Spinal cord (tissue), 10 donors: ENCODE measurements at places on chromosomes 7 and 10. TPM values are rescaled to one million over a fixed set of nuclear protein-coding genes. Genes with fewer than 3 reads are reported as not detected.

DNA sequence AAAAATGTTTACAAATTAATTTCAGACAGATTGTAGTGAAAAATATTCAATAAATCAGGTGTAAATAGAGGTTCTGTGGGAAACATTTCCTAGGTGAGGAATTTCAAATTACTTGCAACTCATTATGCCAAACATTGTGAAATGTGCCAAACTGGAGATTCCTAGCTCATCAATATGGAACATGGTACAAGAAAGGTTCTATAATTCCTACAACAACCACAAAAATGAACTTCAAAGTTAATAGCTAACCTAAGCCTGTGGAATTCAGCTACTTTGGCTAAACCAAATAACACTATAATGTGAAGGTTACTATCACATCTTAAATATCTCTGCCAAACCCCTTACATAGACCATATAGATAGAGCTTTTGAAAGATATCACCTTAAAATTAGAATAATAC is 223.3 kb upstream of the HGF start:
- H3K36me3 ChIP-seq, result no peaks in the 10 kb centered on the region
- DNase-seq, result no peak
- H3K4me1 ChIP-seq, result no peaks in the 10 kb centered on the region
- H3K27me3 ChIP-seq, result no peaks in the 10 kb centered on the region

DNA sequence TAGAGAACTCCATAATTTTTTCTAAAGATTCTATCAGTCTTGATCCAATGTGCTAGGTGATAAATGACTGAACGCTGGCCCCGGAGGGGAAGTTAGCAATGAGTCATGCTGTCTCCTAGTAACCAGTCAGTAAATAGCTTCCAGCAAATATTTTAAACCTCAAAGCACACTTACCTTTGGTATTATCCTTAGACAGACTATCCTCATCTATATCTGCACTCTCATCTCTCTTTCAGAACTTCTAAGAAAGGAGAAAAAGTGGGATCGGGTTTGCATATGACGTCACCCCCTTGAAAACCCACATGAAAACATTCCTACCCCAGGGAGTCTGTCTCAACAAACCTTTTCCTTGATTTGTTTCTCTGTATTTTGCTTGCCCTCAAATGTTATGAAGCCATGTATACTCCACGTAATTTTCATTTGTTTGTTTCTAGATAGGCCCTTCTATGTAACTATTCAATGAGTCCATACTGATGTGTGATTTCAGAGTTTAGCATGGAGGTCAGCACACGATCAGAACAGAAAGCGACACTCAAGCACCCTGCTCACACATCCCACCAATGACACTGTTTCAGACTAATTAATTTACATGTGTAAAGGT is 174.9 kb upstream of the NRP1 start:
- DNase-seq, result peak; percentile 77
- no peak overlapping the region for H3K27ac ChIP-seq
- H3K4me3 ChIP-seq, result no peak overlapping the region
- H3K27me3 ChIP-seq, result no peaks in the 10 kb centered on the region
- no peaks in the 10 kb centered on the region for H3K4me1 ChIP-seq
- no peaks in the 10 kb centered on the region for H3K36me3 ChIP-seq

GRCh38 chr10:48672596-48673265 is 11.9 kb upstream of the WDFY4 start:
- no peak for DNase-seq
- no peaks in the 10 kb centered on the region for H3K27me3 ChIP-seq
- H3K36me3 ChIP-seq, result no peaks in the 10 kb centered on the region

GRCh38 chr10:11429439-11430052 is 181.9 kb downstream of the USP6NL start:
- peaks cover 17% of the 10 kb centered on the region for H3K4me1 ChIP-seq
- no peak overlapping the region for H3K4me3 ChIP-seq
- no peak for DNase-seq
- no peaks in the 10 kb centered on the region for H3K36me3 ChIP-seq
- H3K27me3 ChIP-seq, result no peaks in the 10 kb centered on the region
- H3K27ac ChIP-seq, result no peak overlapping the region

GRCh38 chr10:98425511-98426352 is 10.8 kb upstream of the PYROXD2 start:
- no peak for DNase-seq
- H3K27ac ChIP-seq, result no peak overlapping the region

GRCh38 chr7:84841809-84842208 is 345.0 kb downstream of the SEMA3D start:
- H3K4me3 ChIP-seq, result no peak overlapping the region
- DNase-seq, result no peak
- H3K36me3 ChIP-seq, result no peaks in the 10 kb centered on the region
- H3K27ac ChIP-seq, result no peak overlapping the region
- no peaks in the 10 kb centered on the region for H3K4me1 ChIP-seq
- H3K27me3 ChIP-seq, result no peaks in the 10 kb centered on the region

DNA sequence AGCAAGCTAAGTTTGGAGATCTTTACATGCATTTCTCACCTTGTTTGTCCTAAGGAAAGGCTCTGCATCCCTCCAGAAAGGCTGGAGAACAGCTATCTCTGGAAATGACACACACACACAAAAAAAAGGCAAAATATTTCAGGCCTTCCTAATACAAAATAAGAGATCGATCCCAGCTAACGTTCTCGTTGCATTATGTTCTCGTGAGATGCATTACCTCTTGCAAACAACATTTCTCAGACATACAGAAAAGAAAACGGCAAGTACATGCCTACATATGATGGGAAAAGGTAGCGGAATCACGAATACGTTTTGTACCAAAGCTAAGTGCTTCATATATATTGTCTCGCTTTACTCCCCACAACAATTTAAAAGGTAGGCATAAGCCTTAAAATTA is 488 bp downstream of the MTERF1 start:
- H3K36me3 ChIP-seq, result no peaks in the 10 kb centered on the region
- DNase-seq, result no peak
- peaks cover 3% of the 10 kb centered on the region for H3K4me1 ChIP-seq

GRCh38 chr7:3200504-3200903 is 100.5 kb upstream of the SDK1 start:
- H3K27me3 ChIP-seq, result no peaks in the 10 kb centered on the region
- DNase-seq, result no peak
- H3K36me3 ChIP-seq, result no peaks in the 10 kb centered on the region
- no peak overlapping the region for H3K27ac ChIP-seq
- H3K4me1 ChIP-seq, result peaks cover under 1% of the 10 kb centered on the region

ACSM6 gene
- total RNA-seq, result not detected

PITX3 gene
- not detected for total RNA-seq

LRRC4 gene
- 16.1 TPM for total RNA-seq

SLC26A3 gene
- not detected for total RNA-seq
